Stimulated activated CD4-positive, alpha-beta T cell treated with anti-CD3 and anti-CD28 coated beads, Interleukin-1b, Interleukin-23, amount 100 ng/mL, for 1 hour (primary cell): ENCODE measurements at places on chromosomes 2 and 18.

GRCh38 chr2:205055251-205055650 lies 510.0 kb downstream of the PARD3B start:
- no peak for DNase-seq

- no peak for DNase-seq
Measured at GRCh38 chr2:164624316-164624715, 3.0 kb upstream of the GRB14 start.

GRCh38 chr2:17133052-17133671 lies 385.1 kb downstream of the RAD51AP2 start:
- no peak for DNase-seq

DNA sequence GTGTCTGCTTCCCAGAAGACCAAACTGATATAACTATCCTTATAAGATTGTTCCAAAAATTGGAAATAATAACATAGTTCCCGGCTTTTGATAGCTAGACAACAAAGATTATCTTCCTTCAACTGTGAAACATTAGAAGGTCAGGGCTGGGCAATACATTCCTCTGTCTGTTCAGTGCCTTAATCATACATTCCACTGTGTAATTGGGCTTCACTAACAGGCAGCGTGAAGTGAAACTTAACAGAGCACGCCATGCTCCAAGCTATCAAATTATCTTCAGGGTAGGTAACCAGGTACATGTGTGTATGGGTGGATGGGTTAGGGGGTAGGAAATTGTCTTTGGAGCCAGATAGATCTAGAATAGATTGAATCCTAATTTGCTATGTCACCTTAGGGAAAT lies 23.5 kb upstream of the ARL5A start:
- DNase-seq = no peak

GRCh38 chr18:49139766-49140165 lies 189.0 kb upstream of the SMAD7 start:
- no peak for DNase-seq

DNA sequence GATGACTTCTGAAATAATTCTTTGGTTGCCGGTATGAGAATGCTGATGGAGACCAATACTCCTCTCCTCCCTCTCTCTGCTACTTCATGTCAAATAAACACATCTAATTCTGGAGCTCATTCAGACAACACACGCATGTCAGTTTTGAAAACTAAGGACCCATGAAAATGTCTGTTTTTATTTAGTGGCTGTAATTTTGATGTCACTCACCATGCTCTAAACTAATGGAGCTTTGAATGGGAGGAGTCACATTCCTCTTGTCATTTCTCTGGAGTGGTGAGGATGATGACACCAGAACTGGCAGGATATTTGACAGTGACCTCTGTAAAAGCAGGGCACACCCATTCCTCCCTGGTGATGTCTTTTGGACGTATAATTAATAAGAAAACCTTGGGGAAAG lies 163.0 kb downstream of the PHLPP1 start:
- no peak for DNase-seq

DNA sequence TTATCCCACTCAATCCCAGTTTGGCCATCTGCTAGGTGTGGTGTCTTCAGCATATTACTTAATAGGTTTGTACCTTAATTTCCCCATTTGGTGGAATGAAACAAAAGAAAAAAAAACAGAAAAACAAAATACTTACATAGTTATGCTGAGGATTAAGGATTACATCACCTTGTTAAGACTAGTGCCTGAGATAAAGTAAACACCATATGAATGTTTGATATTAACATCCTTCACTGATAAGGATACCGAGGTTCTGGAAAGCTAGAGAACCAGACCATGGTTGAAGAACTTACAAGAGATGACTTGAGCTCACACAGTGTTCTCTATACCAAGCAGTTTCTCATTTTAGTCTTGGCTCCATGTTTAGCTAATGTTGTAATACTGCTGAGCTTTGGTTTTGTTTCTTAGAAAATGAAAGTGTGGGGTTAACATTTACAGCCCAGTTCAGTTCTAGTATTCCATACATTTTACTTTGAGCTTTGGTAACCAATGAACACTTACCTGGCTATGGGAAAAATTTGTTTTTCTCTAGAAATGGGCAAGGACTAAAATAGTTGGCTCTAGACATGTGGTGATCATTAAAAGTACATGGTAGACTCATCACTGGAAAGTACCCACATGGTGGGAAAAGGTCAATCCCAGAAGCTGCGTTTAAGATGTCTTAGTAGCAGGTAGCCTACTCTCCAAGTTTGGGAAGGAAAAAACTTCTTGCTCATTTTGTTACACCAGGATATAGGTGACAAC lies 5.8 kb upstream of the GPD2 start:
- DNase-seq = no peak

DNA sequence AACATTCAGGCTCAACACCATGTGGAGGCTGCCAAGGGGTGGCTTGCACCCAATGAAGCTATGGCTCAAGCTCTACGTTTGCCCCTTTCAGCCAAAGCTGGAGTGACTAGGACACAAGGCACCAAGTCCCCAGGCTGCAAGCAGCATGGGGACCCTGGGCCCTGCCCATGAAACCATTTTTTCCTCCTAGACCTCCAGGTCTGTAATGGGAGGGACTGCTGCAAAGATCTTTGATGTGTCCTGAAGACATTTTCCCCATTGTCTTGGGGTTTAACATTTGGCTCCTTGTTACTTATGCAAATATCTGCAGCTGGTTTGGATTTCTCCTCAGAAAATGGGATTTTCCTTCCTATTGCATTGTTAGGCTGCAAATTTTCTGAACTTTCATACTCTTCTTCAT lies 51.0 kb downstream of the PDE1A start:
- DNase-seq = no peak

- no peak for DNase-seq
Measured at GRCh38 chr18:75076286-75076685, 132.7 kb downstream of the PTGR3 start.

GRCh38 chr2:120177001-120177621 lies 46.1 kb downstream of the TMEM185B start:
- DNase-seq = peak; percentile 53

DNA sequence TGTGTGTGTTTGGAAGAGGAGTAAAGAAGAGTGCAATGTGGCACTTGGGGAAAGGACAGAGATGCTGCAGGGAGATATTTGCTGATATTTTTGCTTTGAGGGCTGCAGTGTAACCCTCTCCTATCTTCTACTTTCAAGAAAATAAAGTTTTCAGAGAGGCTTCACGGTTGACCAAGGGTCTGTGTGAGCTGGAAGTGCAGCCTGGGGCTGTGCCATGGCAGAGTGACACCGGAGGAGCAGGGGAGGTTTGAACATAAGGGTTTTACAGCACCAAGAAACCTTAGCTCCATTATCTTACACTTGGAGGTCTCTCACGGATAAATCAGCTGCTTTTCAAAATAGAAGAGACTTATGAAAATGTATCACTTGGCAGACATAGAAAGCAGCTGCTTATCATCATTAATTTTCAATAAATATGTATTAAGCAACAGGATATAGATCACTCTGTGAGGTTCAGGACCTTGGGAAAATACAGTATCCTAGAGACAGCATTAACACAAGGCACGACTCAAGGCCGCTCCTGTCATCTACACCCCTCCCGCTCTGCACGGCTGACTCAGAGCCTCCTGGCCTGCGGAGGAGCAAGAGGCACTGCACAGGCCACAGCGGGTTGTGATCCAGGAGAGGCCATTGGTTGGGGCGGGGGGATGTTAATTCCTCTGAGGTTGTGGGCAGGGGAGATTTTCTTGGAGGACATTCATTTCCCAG lies 127.8 kb downstream of the COPS8 start:
- DNase-seq = no peak

DNA sequence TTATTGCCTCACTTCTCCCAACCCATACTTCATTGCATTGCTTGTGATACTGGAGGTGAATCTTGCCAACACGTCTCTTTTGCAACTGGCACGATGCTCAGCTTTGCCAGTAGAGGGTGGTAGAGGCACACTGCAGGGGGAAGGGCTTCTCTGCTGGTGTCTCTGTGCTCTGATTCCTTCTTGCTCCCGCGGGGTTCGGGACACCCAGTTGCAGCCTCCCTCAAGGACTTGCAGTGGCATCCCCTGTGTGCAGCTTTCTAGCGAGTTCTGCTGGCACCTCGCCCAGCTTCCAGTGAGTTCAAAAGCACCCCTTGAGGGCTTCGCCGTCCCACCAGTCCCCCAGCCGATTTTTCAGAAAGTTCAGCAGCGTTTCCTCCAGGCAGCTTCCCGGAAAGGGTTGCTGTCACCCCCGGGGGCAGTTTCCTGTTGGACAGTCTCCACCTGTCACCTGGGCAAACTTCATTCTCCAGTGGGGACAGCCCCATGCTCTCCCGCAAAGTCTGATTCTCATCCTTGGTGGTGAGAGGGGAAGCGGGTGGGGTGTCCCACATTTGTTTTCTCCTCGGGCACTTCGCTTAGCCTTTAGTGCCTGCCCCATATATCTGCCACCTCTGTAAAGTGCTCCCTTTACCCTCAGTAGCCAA lies 35.4 kb upstream of the EN1 start:
- peak; percentile 31 for DNase-seq

DNA sequence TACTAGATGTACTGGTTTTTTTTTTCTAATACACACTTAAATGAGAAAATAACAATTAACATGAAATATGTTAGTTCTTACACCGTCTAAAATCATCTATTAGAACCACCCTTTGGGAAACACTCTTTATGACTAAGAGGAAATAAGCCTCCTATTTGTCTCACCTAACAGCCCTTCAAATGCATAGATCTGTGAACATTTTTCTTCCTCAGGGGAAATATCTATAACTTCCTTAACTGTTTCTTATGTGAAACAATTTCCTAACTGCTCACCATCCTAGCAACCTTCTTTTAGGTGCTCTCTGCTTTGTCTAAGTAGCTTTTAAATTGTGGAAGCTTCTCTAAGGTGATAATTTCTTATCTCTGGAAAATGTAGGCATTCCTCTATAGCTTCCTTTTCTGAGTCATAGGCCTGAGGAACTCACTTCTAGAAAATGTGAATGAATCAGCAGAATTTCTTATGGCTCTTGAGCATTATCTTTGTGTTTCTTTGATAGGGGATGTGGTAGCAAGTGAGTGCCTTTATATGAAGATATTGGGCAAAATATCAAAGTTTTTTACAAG lies 56.1 kb downstream of the CNTNAP5 start:
- no peak for DNase-seq

- DNase-seq = no peak
Measured at GRCh38 chr2:142834021-142834420, 43.4 kb upstream of the KYNU start.

DNA sequence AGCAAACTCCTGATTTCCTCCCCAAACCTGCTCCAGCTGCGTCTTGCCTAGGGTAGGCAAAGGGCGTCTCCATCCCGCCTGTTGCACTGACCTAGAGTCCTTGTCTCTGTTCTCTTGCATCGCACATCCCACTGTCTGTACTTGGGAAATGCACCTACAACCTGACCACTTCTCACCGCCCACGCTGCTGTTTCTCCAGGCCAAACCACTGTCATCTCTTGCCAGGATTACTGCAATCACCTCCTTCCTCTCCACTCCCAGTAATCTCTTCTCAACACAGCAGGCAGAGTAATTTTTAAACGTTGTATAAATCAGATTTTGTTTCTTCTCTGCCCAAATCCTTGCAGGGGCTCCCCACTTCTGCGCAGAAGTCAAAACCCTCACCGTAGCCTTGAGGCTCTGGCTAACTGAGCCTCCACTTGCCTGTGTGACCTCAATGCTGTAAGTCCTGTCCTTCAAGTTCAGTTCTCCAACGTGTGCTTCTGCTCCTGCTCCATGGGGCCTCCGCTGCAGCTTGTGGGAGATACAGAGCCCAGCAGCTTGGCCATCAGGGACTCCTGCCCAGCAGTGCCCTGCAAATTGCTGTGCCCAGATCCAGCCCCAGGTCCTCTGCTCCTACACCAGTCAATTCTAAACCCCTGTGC lies 27.7 kb upstream of the SEMA4C start:
- DNase-seq = no peak

DNA sequence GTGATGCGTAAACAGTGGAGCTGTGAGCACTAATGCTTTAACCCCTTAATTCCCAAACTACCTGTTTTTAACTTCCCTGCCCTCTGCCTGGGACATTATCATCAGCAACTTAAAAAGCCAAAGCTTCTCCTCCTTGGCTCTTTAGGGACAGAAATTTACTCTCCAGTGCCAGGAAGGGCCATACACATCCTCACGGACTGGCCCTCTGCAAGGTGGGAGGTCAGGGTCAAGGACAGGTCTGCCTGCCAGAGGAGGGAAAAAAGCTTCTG lies 21.5 kb downstream of the KCTD1 start:
- no peak for DNase-seq

GRCh38 chr18:27599202-27599829 lies 414.2 kb upstream of the CHST9 start:
- no peak for DNase-seq

GRCh38 chr2:65957886-65958285 lies 477.0 kb upstream of the MEIS1 start:
- DNase-seq = no peak

- no peak for DNase-seq
Measured at GRCh38 chr18:25915907-25916306, 174.5 kb downstream of the SS18 start.

DNA sequence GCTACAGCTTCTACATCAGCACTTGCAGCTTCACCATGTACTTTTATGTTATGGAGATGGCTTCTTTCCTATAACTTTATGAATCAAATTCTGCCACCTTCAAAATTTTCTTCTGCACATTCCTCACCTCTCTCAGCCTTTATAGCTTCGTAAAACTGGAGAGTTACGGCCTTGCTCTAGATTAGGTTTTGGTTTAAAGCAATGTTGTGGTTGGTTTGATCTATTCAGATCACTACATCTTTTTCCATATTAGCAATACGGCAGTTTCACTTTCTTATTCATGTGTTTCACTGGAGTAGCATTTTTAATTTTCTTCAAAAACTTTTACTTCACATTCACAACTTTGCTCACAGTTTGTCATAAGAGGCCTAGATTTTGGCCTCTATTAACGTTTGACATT lies 242.9 kb upstream of the GYPC start:
- no peak for DNase-seq

GRCh38 chr2:233912691-233913423 lies 4.3 kb upstream of the TRPM8 start:
- no peak for DNase-seq

GRCh38 chr2:216549926-216550690 lies 51.5 kb downstream of the RPL37A start:
- DNase-seq = no peak

- DNase-seq = no peak
Measured at GRCh38 chr2:200042944-200043343, 87.6 kb downstream of the MAIP1 start.

DNA sequence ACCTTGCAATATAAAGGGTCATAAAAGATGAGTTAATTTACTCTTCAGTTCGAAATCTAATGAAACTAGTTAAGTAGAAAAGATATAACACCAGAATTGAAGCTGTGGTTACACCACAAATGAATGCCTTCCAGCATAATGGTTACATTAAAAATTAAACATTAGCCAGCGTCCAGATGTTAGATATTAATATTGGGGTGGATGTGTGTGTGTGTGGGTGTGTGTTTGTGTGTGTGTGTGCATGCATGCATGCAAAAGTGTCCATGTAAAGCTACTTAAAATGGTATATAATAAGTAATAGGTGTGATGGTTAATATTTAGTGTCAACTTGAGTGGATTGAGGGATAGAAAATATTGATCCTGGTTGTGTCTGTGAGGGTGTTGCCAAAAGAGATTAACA lies 170.4 kb upstream of the FN1 start:
- DNase-seq = no peak

GRCh38 chr2:149112713-149113112 lies 74.2 kb downstream of the LYPD6B start:
- no peak for DNase-seq

GRCh38 chr2:49178656-49179055 lies 24.3 kb upstream of the FSHR start:
- no peak for DNase-seq
